ENCODE measurements at places on chromosomes 11 and 22.

GRCh38 chr11:68935066-68935465 is 31.4 kb downstream of the IGHMBP2 start:
- DNase-seq = no peak

GRCh38 chr11:75413864-75414263 is 14.5 kb downstream of the RPS3 start:
- no peak for DNase-seq

- no peak for DNase-seq
These were observed 35.7 kb upstream of the LRRC10B start for GRCh38 chr11:61472868-61473267.

DNA sequence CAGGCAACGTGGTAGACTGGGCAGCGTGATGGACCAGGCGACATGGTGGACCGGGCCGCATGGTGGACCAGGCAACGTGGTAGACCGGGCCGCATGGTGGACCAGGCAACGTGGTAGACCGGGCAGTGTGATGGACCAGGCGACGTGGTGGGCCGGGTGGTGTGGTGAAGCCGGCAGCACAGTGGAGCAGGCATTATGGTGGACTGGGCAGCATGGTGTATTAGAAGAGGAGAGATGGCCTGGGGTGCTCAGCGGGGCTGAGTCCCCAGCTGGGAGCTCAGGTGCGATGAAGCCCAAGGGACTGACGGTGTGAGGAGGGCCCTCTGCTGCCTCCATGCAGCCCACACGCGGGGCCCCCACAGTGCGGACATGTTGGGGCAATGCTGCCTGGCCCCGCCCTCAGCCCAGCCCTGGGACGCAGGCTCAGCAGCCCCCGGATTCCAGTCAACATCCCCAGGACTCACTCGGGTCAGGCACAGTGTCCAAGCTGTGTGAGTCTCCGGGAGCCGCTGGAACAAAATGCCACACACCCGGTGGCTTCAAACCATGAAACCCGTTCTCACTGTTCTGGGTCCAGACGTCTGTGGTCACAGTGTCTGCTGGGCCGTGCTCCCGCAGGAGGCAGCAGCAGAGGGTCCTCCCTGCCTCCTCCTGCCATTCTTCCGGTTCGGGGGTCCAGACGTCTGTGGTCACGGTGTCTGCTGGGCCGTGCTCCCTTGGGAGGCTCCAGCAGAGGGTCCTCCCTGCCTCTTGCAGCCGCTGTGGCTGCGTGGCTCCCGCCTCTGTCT is 1084.9 kb downstream of the BRD1 start:
- DNase-seq = no peak

GRCh38 chr11:43921561-43922294 is 20.7 kb upstream of the C11orf96 start:
- DNase-seq = no peak

DNA sequence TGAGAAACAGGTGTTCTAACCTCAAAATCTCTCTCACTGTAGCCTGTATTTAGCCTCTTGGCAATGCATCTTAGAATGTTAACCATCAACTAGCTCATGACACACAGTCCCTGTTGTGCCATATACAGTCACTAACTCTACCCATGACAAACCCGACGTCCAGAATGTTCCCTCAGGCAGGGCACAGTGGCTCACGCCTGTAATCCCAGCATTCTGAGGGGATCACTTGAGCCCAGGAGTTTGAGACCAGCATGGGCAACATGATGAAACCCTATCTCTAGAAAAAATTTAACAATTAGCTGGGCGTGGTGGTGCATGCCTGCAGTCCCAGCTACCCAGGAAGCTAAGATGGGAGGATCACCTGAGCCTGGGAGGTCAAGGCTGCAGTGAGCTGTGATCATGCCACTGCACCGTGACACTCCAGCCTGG is 18.2 kb upstream of the CCDC34 start:
- no peak for DNase-seq

DNA sequence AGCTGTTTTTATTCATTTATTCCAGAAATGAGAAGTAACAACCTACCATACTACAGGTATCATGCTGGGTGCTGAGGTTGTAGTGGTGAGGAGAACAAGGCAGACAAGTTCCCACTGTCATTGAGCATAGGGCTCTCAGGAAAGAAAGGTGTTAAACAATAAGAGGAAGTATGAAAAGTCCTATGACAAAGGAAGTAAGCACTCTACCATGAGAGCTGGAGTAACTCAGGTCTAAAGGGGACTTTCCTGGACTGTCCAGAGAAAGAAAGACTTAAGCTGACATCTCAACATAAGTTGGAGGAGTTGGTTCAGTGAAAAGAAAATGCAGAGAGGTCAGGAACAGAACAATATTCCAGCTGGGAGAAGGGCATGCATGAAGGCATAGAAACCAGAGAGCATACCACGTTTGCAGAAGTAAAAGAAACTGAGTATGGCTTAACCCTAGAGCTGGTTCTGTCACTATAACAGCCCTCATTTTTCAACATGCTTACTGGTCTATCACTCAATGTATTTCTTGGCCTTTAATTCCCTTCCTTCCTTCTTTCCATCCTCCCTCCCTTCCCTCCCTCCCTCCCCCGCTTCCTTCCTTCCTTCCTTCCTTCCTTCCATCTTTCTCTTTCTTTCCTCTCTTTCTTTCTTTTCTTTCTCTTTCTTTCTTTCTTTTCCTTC is 137.8 kb upstream of the BDNF start:
- no peak for DNase-seq

DNA sequence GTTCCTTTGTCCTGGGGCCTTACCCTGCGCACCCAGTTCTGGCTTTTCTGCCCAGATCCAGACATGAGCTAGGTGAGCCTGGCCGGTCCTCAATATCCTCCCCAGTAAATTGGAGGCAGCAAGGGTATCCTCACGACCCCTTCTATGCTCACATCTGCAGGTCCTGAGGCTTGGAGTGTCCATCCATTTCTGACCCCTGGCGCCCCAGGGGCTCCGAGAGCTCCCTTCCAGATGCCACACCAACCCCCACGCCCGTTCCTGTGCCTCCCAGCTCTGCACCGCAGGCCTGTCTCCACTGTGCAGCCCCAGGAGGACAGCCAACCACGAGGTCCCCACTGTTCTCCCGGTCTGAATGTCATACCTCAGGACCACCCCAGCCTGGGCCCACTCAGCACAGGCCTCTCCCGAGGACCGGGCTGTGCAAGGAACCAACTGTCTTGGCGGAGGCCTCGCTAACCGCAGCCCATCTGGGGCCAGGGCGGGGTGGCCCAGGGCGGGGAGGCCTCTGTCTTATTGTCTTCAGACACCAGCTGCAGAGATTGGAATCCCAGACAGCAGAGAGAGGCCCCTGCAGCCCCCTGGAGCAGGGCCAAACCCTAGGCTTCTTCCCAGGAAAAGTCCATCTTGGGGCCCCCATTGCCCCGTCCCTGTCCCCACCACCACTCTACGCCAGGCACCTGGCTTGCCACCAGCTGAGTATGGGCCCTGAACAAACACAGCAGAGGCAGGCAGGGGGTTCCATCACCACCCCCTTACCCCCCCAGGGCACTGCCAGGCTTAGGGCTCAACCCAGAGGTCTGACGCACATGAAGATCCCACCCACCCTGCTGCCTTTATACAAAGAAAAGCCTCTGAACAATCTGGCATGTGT is 39.3 kb downstream of the ALX4 start:
- DNase-seq = no peak

DNA sequence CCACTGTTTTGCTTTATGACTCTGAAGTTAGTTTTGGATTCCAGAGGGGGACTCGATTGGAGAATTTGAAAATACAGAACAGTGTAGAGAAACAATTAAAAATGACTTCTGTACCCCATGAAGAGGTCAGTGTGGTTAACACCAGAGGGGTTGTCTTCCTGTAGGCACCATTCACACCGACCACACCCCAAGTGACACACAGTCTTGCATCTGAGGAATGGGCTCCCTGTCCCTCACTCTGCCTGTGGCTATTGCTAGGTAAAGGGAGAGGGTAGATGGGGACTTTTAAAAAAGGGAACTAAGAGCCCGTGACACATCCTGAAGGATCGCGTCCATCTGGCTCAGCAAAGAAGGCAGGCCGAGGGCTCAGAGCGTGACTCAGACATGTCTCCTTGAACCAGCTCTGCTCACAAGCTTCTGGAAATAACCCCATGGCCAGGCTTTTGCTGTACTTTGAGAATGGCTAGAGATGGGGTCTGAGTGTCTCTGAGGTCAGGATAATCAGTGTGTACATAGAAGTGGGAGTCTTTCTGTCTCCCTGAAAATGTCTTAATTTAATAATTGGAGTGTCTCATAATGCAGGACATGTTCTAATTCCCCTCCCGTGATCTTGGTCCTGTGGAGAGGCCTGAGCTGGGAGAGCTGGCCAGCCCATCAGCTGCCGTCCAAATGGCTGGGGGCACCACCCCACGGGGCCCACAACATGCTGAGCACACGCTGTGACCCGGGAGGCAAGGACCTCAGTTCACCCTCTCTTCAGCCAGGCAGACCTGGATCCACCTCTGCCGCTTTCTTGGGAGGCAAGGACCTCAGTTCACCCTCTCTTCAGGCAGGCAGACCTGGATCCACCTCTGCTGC is 39.3 kb downstream of the SGSM1 start:
- DNase-seq = no peak

GRCh38 chr22:17884893-17885292 is 110.6 kb upstream of the BID start:
- DNase-seq = no peak

GRCh38 chr22:19679522-19680101 is 34.7 kb upstream of the SEPTIN5 start:
- DNase-seq = peak; percentile 33

- DNase-seq = no peak
These were observed 4.3 kb upstream of the MB start for GRCh38 chr22:35621451-35621850.

DNA sequence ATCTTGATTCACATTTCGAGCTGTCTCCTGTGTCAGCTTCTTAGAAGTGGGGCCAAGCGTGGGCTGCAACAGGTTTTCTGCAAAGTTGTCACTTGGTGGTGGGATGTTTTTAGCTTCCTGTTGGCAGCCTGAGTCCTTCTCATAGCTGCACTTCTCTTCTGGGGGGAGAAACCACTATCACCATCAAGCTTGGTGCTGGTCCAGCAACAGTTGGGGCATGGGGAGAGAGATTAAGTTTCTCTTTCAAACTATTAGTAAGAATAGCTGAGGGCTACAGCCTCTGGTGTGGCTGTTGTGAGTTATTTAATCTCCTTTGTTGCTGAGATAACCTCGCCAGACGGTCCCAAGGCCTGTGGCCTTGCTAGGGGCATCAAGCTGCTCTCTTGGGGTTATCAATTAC is 123.3 kb upstream of the CRYBB3 start:
- DNase-seq = no peak

DNA sequence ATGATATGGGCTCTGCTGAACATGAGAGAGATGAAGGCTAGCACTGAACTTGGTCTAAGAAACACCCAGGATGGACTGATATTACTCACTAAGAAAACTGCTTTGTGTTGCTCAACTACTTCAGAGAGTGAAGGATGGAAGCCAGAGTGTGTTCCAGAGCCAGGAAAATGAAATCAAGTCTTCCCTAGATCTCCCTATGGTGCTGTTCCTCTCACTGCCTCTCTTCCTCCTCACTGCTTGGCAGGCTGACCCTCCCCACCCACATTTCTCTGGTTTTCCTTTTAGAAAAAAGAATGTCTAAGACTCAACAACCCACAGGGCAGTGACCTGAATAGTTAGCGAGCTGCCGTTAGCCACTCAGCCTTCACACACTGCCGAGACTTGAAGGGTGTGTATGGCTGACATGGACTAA is 65.6 kb downstream of the CCDC81 start:
- no peak for DNase-seq

GRCh38 chr11:69465236-69466000 is 16.0 kb upstream of the LINC01488 start:
- DNase-seq = no peak

DNA sequence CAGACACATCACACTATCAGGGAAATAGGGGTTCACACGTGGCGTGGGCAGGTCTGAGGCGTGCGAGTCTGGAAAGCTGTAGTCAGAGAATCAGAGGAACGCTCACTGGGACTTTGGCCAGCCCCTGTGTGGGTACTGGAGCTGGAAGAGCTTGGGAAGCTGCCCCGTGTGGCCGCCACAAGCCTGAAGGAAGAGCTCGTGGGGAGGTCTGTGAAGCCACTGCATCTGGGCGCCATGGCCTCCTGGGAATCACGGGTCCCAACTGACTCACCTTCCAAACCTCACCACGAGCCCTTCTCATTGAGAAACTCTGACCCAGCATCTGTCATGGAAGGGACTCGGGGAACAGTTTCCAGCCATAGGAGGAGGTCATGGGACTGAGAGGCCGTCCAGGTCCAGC is 5.9 kb upstream of the MRGPRF start:
- no peak for DNase-seq

- no peak for DNase-seq
These were observed 5.6 kb downstream of the DDX10 start for GRCh38 chr11:108670451-108670850.

GRCh38 chr11:15106201-15106965 is 8.3 kb upstream of the INSC start:
- DNase-seq = no peak

DNA sequence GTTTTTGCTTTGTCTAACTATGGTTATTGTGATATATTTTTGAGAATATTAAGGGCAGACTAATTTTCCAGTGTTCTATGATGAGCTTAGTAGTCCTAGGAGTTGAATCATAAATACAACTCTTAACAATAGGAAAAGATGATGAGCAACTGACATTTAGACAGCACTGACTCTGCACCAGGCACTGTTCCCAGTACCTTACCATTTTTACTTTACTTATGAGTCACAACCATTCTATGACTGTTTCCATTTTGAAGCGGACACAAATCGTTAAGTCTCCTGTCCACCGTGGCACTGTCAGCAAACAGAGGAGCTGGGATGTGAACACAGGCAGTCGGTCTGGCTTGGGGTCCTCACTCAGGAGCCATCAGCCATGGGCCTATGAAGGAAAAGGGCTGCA is 3.4 kb upstream of the SCGB2A2 start:
- DNase-seq = no peak

- no peak for DNase-seq
These were observed 193.0 kb downstream of the MAML2 start for GRCh38 chr11:96149743-96150555.

DNA sequence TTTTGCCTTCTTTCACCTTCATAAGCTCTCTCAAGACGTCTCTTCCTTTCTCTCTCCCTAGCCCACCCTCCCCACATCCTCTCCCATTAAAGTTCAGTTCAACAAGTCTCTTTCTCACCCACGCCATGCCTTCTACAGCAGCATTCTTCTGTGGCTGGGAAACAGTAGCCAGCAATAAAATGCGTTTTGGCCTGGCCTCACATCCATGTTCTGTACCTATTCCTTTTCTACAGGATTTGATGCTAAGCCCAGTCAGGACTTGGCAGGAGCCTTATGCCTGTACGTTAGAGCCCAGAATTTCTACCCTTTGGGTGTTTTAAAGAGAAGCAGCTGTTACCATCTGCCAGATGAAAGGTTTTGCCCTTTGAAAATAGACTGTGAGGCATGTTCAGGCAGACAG is 7.1 kb upstream of the CD44 start:
- no peak for DNase-seq

DNA sequence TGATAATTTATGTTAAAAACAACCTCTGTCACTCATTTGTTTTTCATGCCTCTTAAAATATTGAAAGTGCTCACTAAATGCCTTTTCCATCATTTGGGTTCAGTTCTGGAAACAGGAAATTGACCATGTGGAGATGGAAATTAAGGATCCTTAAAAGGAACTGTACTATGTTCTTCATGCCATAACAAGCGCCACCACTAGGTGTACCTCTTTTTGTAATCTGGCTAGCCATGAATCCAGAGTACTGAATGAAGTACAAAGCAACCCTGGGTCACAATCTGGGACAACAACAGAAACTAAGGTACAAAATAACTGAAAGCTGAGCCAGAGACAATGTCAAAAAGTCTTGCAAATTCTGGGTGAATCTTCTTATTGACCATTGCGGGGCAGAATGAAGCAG is 559.1 kb downstream of the FAM181B start:
- no peak for DNase-seq

GRCh38 chr11:126722956-126723664 is 277.5 kb downstream of the KIRREL3 start:
- no peak for DNase-seq

Data from activated T-helper 9 cell treated with anti-CD3 and anti-CD28 coated beads, Interleukin-2, amount 50 U/mL, for 16 hours (primary cell).